ENCODE measurements at places on chromosomes 2 and 18.

GRCh38 chr2:19878268-19879046, 23.3 kb downstream of the TTC32 start:
- no peak for DNase-seq

GRCh38 chr2:216164087-216164486, 54.9 kb downstream of the XRCC5 start:
- no peak for DNase-seq

- no peak for DNase-seq
Measured at GRCh38 chr18:24935896-24936295, 416.1 kb downstream of the ZNF521 start.

DNA sequence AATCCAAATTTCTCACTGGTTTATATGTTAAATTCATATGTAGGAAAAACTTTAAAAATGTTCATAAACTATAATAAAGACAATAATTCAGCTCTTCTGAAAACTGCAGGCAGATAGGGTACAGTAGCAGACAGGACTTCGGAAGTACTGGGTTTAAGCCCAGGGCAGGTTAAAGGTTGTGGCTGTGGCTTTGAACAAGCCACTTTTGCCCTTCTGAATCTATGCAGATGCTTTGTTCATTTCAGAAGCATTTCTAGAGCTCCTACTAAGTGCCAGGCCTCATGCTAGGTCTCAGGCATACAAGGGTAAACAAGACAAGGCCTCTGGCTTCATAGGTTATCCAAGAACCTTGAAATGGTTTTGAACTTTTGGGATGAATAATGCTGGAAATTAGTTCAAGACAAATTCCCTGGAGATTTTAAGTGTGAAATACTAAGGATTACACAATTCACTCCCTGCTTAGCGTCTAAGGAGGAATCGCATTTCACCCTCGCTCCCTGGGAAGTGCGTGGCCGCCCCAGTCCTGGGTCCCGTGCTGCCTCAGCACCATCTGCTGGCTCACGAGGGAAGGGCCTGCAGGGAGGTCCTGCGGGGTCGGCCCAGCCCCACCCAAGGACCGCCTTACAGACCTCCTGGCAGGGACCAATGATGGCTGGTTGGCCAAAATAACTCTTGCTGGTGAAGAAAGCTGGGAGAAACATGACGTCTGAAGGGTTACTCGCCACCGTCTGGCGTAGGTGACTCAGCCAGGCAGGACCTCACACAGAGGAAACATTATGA, 67.7 kb upstream of the L3MBTL4 start:
- DNase-seq: no peak

- no peak for DNase-seq
Measured at GRCh38 chr2:15809404-15809803, 130.9 kb upstream of the MYCN start.

DNA sequence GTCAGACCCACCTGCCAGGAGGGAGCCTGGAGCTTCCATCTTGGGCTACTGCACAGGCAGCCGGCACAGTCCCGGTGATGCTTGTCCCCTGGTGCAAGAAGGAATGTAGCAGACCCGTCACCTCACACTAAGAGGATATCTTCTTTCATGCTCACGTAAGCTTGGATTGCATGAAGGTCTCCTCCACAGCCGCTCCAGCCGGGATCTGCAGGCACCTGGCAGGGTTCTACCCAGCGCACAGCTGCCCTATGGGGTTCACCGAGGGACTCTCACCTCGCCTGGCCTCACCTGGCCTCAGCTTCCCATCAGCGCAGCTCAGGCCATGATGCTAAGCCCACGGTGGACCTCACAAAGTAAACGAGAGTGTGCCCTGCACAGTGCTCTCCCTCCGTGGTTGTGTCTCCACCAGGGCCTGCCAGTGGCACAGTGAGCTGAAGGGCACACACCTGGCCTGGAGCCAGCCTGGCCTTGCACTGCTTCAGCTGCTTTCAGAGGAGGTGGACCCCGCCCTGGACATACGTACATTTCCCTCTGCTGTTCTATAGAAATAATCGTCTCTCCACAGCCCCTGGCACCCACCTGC, 239.1 kb downstream of the SEPTIN10 start:
- DNase-seq: no peak

GRCh38 chr18:44818668-44819403, 138.1 kb downstream of the SETBP1 start:
- DNase-seq: no peak

DNA sequence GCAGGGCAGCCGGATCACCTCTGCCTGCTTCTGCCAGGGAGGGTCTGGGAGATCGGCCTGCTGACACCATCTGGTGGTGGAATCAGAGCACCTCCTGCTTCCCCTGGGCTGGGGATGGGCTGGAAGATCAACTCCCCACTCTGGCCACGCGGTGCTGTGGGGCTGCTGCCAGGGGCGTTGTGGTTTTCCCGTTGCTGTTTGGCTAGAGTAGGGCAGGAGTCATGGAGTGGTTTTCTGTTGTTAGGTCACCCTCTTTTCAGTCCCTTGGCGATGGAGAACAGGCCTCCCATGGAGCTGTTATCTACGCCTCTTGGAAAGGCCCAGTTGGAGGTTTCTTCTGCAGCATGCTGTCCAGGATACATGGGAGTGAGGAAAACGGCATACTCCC, 15.2 kb downstream of the BCL2L11 start:
- DNase-seq: no peak

DNA sequence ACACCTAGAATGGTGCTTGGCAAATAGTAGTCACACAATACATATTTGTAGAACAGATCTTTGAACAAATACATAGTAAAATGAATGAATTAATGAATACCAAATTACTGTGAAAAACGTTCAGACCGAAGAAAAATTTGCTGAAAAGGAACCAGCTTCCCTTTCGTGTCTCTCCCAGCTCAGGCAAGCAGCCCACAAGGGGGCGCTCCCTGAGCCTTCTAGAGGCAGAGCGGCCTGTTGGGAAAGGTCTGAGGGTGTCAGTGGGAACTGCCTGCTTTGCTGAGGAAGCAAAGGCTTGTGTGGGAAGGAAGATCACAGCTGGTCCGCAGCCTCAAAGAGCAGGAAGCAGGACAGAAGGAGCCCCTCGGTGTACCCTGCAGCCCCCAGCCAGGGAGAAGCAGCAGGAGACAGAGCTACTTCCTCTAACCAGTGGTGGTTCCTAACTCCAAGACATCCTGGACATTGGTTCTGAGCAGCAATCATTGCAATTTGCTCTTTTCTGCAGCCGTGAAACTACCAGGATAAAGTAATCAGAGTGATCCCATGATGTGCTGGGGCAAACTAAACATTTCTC, 231.1 kb downstream of the ANKRD30B start:
- no peak for DNase-seq

- DNase-seq: no peak
Measured at GRCh38 chr2:44930274-44931197, 11.0 kb upstream of the SIX3 start.

GRCh38 chr18:13362607-13363006, 144.0 kb downstream of the LDLRAD4 start:
- DNase-seq: no peak

- no peak for DNase-seq
Measured at GRCh38 chr18:78948221-78948620, 31.4 kb upstream of the SALL3 start.
